Fibroblast of skin of back (primary cell): ENCODE measurements at places on chromosomes 5 and 9.

GRCh38 chr5:83724935-83725334 is 4.3 kb upstream of the HAPLN1 start:
- no peak for DNase-seq

- DNase-seq, result no peak
Observed at GRCh38 chr9:37011530-37011929, 22.5 kb downstream of the PAX5 start.

DNA sequence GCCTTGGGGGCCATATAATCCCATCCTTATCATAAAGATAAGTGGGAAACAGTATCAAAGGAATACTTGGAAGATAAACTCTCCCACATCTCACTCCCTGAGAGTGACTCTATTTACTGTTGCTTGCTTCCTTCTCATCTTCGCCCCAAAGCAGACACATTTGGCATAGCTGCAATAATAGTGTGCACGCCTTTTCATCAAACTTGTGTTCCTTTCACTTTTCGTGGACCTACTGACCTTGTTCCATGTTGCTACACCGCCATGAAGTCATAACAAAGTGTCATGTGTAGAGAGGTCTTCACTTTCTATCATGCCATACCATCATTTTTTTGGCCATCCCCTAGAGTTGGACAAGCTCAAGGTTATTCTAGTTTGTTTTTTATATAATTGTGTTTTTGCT is 200.0 kb upstream of the MSX2 start:
- DNase-seq, result no peak

GRCh38 chr9:115359017-115359780 is 241.2 kb upstream of the TNC start:
- peak; percentile 65 for DNase-seq

DNA sequence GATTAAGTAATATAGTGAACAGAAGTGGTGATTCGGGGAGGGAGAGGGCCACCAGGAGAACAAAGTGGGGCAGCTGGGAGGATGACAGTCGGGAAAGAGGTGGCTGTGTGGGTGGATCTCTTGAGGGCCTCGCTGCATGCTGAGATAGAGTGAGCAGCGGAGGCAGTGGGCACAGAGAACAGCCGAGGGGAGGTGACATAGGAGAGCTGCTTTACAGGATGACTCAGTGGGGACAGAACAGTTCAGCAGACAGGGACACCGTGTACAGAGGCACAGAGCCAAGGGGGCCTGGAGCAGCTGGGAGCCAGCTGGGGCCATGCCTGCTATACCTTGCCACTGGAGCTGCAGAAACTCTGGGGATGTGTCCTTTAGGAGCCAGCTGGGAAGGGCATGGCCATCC is 273.9 kb downstream of the GADD45G start:
- peak; percentile 70 for DNase-seq

- DNase-seq, result peak; percentile 54
Observed at GRCh38 chr9:79129865-79130480, 441.8 kb upstream of the TLE4 start.

DNA sequence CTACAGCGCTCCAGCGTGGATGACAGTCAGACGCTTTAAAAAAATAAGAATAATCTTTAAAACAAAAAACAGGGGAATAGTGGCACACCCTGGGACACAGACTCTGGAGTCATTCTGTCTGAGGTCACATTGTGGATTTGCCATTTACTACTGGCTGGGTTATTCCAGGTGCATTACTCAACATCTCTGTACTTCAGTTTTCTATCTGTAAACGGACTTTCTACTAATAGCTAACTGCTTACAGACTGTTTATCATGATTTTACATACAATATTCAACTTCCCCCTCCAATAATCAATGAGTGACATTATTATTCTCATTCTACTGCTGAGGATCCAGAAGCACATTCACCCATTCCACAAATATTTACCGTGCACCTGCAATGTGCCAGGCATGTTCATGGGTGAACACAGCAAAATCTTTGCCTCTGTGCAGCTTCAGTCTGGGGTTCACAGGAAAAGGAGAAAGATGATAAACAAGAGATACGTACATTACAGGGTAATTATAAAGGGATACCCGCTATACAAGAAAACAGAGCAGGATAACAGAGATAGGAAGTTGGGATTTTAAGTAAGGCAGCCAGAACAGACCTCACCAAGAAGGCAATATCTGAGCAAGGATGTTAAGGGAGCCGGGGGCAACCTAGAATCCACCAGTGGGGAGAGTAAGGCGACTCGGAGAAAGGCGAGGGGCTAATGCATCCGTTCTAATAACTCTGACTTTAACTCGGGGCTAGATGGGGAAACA is 984 bp upstream of the RAD23B start:
- DNase-seq, result no peak

- DNase-seq, result no peak
Observed at GRCh38 chr5:142827934-142828576, 57.9 kb downstream of the ARHGAP26 start.

DNA sequence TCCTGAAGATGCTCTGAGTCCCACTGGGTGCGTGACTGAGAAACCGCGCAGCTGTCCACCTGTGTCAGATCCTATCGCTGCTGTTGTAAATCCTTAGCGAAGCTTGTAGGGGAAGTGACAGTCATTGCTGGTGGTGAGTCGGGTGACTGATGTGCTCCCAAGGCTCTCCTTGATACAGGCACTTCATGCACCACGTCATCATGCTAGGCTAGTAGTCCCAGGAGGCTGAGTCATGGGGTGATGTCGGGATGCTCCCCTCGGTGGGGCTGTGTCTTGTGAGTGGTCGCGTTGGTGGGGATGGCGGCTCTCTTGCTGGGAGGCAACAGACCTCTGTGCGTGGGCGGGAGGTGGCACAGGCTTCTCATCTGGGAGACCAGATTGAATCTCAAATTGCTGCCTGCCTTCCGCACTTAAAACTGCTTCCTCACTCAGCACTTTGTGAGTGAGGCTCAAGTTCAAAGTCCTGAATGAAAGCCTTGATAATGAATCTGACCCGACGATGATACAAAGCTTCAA is 84.7 kb downstream of the CSNK1A1 start:
- peak; percentile 89 for DNase-seq

DNA sequence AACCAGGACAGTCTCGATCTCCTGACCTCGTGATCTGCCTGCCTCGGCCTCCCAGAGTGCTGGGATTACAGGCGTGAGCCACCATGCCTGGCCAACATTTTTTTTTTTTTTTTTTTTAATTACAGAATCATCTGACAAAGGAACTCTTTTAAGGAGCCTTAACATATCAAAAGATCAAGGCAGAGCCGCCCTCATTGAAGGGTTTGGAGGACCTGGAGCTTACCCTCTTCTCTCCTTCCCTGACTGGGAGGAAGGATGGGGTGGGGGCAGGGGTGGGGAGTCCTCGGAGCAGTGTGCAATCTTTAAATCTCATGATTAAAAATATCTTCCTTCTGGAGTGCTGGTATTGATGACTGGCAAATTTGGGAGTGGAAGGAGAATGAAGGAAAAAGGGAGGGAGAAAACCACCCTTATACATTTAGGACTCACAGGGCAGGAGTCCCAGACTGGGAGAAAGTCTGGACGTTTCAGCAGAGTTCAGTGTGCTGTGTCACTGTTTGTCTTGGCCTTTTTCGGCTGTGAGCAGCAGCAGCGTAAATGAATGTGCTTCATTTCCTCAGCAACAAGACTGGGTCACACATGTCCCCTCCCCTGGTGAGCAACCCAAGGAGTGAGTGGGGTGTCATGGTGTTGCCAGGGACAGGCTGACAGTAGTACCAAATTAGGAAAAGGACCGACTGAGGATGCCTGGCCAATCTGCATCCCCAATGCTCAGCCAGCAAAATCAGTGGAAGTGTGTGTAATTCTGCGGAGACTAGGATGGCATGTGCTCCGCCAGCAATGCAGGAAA is 115.3 kb upstream of the BNC2 start:
- peak; percentile 97 for DNase-seq

DNA sequence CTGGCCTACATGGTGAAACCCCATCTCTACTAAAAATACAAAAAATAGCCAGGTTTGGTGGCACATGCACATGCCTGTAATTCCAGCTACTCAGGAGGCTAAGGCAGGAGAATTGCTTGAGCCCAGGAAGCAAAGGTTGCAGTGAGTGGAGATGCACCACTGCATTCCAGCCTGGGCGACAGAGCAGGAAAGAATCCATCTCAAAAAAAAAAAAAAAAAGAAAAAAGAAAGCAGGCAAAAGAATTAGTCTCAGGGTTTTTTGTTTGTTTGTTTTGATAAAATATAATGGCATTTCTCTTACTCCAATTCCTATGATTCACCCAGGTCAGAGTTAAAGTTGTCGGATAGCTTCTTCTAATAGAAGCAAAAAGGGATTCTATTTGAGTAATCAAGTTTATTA is 67.0 kb upstream of the ATG10 start:
- DNase-seq, result peak; percentile 17

DNA sequence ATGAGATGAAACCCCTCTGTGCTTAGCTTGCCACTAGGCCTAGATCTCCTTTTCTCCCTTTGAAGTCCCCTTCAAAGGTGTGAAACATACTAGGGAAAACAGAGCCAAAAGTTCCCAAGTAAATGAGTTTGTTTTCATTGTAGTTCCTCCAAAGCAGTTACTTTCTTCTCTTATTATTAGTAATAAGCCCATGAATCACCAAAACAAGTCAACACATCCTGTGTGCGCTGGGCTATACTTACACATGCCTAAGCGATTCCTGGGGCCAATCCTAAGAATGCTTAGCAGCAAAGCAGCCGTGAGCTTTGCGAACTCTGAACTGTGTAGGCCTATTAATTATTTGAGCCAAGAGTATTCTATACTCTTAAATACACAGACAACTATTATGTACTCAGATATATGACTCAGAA is 7.6 kb downstream of the ENC1 start:
- DNase-seq, result peak; percentile 64

DNA sequence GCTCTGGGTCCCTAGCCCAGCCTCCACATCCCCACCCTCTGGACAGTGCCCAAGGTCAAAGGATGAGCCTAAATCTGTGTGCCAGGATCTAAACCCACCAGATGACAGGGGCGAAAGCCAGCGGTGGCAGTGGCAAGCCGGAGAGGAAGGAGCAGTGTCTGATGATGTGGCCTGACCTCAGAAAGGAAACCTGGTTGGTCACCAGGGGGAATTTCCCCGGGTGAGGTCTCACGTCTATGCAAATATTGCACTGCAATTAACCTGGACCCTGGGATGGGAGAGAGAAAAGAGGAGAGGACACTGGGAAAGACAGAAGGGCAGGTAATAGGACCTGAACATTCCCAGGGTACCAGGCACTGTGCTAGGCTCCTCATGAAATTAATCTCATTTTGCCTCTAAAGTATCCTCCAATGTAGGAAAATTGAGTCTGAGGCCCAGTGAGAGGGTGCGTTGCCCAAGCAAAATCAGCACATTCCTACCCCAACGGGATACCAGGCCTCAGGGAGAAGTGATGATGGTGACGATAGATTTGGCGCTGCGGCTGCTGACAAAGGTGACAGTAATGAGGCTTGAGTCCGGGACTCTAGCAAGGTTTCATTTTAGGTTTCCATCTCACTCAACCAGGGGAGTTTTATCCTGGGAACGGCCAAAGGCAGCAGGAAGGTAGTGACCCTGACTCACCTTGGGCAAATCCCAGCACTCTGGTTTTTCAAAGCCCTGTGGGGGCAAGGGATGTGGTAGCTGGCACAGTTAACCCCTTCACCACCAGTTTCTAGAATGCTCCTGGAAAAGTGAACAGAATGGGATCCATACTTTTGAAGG is 13.4 kb upstream of the TNIP1 start:
- DNase-seq, result peak; percentile 46

GRCh38 chr9:4979239-4979638 is 5.8 kb upstream of the JAK2 start:
- DNase-seq, result no peak

- DNase-seq, result no peak
Observed at GRCh38 chr9:1071730-1072129, 21.6 kb downstream of the DMRT2 start.

DNA sequence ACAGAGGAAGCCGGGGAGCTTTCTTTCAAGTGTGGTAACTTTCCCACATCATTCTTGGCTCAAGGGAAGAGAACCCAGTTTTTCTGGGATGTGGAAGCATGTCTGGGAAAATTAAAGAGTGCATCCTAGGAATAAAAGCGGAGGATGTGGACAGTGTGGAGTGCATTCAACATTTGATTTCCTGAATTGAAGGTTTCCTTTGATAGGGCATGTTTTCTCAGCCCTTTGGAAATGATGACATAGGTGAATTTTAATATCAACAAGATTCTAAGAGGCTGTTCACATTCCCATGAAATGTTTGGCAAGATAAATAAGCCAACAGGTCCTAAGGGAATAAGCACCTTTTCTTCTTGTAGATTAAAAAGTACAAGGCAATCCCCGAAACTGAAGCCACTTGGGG is 63.6 kb downstream of the ENTREP1 start:
- DNase-seq, result no peak

- no peak for DNase-seq
Observed at GRCh38 chr9:69232135-69232534, 58.1 kb downstream of the TJP2 start.

- no peak for DNase-seq
Observed at GRCh38 chr5:3704661-3705060, 109.0 kb downstream of the IRX1 start.

- DNase-seq, result no peak
Observed at GRCh38 chr9:38136386-38136785, 67.4 kb upstream of the SHB start.

DNA sequence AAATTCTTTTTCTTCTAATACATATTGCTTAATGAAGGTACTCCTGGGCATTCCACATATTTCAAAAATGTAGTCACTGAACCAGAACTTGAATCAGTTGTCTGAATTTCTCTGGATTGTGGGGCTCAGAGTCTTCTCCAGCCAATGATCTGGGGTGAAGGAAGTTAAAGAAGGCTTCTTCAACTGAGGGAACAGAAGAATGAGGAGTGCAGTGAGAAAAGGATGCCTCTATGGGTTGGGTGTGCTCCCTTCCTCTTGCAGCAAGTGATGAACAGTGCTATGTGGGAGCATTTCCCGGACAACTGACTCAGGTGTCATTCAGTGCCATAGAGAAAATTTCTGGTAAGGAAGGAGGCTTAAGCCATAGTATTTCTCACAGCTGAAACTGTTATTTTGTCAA is 7.9 kb downstream of the LNPEP start:
- no peak for DNase-seq

GRCh38 chr5:26582350-26583045 is 455.9 kb downstream of the CDH9 start:
- no peak for DNase-seq

- no peak for DNase-seq
Observed at GRCh38 chr5:61229416-61229815, 67.1 kb upstream of the SMIM15 start.

GRCh38 chr5:145925803-145926202 is 10.6 kb upstream of the SH3RF2 start:
- peak; percentile 23 for DNase-seq

DNA sequence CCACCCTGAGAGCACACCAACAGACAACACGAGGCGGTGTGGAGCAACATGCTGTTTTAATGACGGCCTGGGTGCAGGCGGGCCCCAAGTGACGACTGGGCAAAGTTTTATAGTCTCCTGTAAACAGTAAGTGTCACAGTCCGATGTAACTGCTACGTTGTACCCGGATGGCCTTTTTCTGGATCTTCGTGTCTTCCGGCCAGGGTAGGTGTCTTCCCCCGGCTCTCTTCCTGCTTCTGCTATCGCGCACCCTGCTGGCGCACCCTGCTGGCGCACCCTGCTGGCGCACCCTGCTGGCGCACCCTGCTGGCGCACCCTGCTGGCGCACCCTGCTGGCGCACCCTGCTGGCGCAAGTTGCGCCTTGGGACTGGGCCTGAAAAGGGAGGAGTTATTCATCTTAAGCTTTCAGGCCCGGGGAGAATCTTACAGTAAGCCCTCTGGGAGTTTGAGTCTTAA is 143.0 kb upstream of the TARS1 start:
- DNase-seq, result no peak
